Purkinje cell (primary cell): ENCODE measurements at places on chromosomes 2 and 18. TPM values are rescaled to one million over a fixed set of nuclear protein-coding genes. Genes with fewer than 3 reads are reported as not detected.

The CDH7 gene
- 0.50 and 2.4 TPM in 2 replicates for polyA plus RNA-seq

The SERPINB4 gene
- polyA plus RNA-seq = 0.55 TPM in 1 of 2 replicates, not detected in the other

The CNNM4 gene
- polyA plus RNA-seq = 4.2 and 5.3 TPM in 2 replicates

The TUBB8B gene
- polyA plus RNA-seq = not detected in 2 replicates

The TMEM37 gene
- polyA plus RNA-seq = not detected in 2 replicates

The TGOLN2 gene
- polyA plus RNA-seq = 48.7 and 57.9 TPM in 2 replicates

The BAZ2B gene
- polyA plus RNA-seq = 23.7 and 24.2 TPM in 2 replicates

The IL36A gene
- not detected in 2 replicates for polyA plus RNA-seq

The STAM2 gene
- 11.1 and 16.9 TPM in 2 replicates for polyA plus RNA-seq

The MSTN gene
- 3.3 and 3.6 TPM in 2 replicates for polyA plus RNA-seq

The GAREM1 gene
- polyA plus RNA-seq = 5.6 and 8.9 TPM in 2 replicates

The CFAP221 gene
- 16.7 and 29.3 TPM in 2 replicates for polyA plus RNA-seq

The KANSL3 gene
- 3.8 and 7.3 TPM in 2 replicates for polyA plus RNA-seq

The MOGAT1 gene
- polyA plus RNA-seq = not detected in 2 replicates

The BMP10 gene
- not detected in 2 replicates for polyA plus RNA-seq

The TMEM247 gene
- not detected in 2 replicates for polyA plus RNA-seq

The SGPP2 gene
- 3.1 and 3.2 TPM in 2 replicates for polyA plus RNA-seq

The GREB1 gene
- polyA plus RNA-seq = 0.32 and 1.4 TPM in 2 replicates

The B4GALT6 gene
- polyA plus RNA-seq = 43.5 and 44.0 TPM in 2 replicates

The NOL4 gene
- 12.3 and 18.4 TPM in 2 replicates for polyA plus RNA-seq

The AKAIN1 gene
- polyA plus RNA-seq = 425 and 444 TPM in 2 replicates

The MAP3K20 gene
- polyA plus RNA-seq = 12.2 and 12.7 TPM in 2 replicates

The KCNF1 gene
- 0.24 and 3.4 TPM in 2 replicates for polyA plus RNA-seq

The HOXD12 gene
- not detected in 2 replicates for polyA plus RNA-seq

The LRP1B gene
- 15.1 and 25.5 TPM in 2 replicates for polyA plus RNA-seq

The MORN2 gene
- 448 and 577 TPM in 2 replicates for polyA plus RNA-seq

The LRRC30 gene
- not detected in 2 replicates for polyA plus RNA-seq

The GKN2 gene
- polyA plus RNA-seq = not detected in 2 replicates

The APLF gene
- polyA plus RNA-seq = 1.5 TPM in 1 of 2 replicates, not detected in the other

The TSPYL6 gene
- not detected in 2 replicates for polyA plus RNA-seq

The MAPK4 gene
- polyA plus RNA-seq = 4.3 and 5.9 TPM in 2 replicates

The NBAS gene
- 19.2 and 22.7 TPM in 2 replicates for polyA plus RNA-seq

The NGEF gene
- 0.46 and 5.7 TPM in 2 replicates for polyA plus RNA-seq

The CFC1 gene
- 0.39 and 0.85 TPM in 2 replicates for polyA plus RNA-seq

The ECEL1 gene
- polyA plus RNA-seq = not detected in 2 replicates

The ODC1 gene
- polyA plus RNA-seq = 12.6 and 14.1 TPM in 2 replicates

The RAB27B gene
- polyA plus RNA-seq = 6.7 and 9.1 TPM in 2 replicates

The CHRND gene
- polyA plus RNA-seq = not detected in 2 replicates

The UGT1A4 gene
- polyA plus RNA-seq = not detected in 2 replicates

The AFF3 gene
- polyA plus RNA-seq = 4.6 and 6.4 TPM in 2 replicates

The DUSP2 gene
- 2.7 TPM in 1 of 2 replicates, not detected in the other for polyA plus RNA-seq

The REL gene
- polyA plus RNA-seq = 3.8 and 4.9 TPM in 2 replicates

The DPP10 gene
- polyA plus RNA-seq = 196 and 219 TPM in 2 replicates

The C1QL2 gene
- polyA plus RNA-seq = not detected in 2 replicates

The CELF4 gene
- polyA plus RNA-seq = 3.8 and 35.4 TPM in 2 replicates

The FAM228A gene
- 2.0 and 2.6 TPM in 2 replicates for polyA plus RNA-seq

The NYAP2 gene
- polyA plus RNA-seq = 0.43 and 2.1 TPM in 2 replicates

The EML6 gene
- 7.3 and 17.7 TPM in 2 replicates for polyA plus RNA-seq

The ATL2 gene
- 839 and 872 TPM in 2 replicates for polyA plus RNA-seq

The MERTK gene
- polyA plus RNA-seq = 1.1 and 1.3 TPM in 2 replicates

The TCF23 gene
- polyA plus RNA-seq = not detected in 2 replicates

The STAT4 gene
- 31.0 and 33.2 TPM in 2 replicates for polyA plus RNA-seq

The PJVK gene
- 6.1 and 6.6 TPM in 2 replicates for polyA plus RNA-seq

The TMEM237 gene
- polyA plus RNA-seq = 58.1 and 65.9 TPM in 2 replicates
